ENCODE measurements at places on chromosomes 4 and X. TPM values are rescaled to one million over a fixed set of nuclear protein-coding genes. Genes with fewer than 3 reads are reported as not detected.

DNA sequence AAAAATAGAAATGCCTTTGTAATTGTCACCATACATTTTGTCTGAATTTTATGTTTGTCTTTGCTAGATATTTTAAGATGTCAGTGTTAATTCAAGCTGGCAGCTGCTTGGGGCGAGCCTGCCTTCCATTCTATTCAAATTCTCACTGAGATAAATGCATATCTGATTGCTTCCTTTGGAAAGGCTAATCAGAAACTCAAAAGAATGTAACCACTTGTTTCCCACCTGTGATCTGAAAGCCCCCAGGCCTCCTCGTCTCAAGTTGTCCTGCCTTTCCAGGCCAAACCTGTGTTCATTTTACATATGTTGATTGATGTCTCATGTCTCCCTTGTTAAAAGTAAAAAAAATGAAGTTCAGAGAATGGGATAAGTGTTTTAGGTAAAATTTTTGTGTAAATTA is 318.7 kb upstream of the TECRL start:
- H3K4me3 ChIP-seq, result no peak overlapping the region
- no peaks in the 10 kb centered on the region for H3K36me3 ChIP-seq

Gene ASB12
- total RNA-seq, result 0.18 TPM

GRCh38 chrX:43328358-43328946 is 327.6 kb upstream of the MAOA start:
- DNase-seq, result no peak
- no peaks in the 10 kb centered on the region for H3K4me1 ChIP-seq
- H3K4me3 ChIP-seq, result no peak overlapping the region
- H3K36me3 ChIP-seq, result no peaks in the 10 kb centered on the region
- H3K27ac ChIP-seq, result no peak overlapping the region

DNA sequence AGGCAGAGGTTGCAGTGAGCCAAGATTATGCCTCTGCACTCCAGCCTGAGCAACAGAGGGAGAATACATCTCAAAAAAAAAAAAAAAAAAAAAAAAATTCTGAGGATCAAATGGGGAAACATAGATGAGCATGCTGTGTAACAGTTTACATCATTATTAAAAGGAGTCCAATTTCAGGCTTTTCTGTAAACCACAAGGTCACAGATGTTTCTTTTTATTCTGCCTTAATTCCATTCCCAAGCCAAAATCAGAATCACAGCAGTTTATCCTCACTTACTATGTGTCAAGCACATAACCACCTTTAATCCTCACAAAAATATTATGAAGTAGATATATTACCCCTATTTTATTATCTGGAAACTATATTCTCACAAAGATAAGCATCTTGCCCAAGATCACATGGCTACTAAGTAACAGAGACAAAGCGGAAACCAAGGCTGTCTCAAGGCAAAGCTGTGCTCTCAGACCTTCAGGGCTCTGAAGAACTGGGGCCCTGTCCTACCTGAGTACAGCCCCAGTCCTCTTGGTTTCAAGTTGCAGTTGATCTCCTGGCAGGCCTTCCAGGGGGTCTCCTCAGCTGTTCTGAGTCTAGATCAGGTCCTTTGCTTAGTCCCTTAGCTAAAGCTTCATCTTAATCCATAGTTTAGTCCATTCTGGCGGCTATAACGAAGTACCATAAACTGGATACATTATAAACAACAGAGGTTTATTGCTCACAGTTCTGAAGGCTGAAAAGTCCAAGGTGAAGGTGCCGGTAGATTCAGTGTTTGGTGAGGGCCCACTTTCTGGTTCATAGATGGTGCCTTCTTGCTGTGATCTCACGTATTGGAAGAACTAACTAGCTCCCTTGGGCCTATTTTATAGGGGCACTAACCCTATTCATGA is 141.3 kb downstream of the PALLD start:
- no peaks in the 10 kb centered on the region for H3K27me3 ChIP-seq
- H3K4me3 ChIP-seq, result no peak overlapping the region
- no peak for DNase-seq
- H3K27ac ChIP-seq, result peak overlapping the region; percentile 32
- peaks cover 67% of the 10 kb centered on the region for H3K4me1 ChIP-seq

Gene CENPVL2
- total RNA-seq, result 0.49 TPM

GRCh38 chrX:153440556-153441135 is 5.2 kb downstream of the TREX2 start:
- H3K36me3 ChIP-seq, result no peaks in the 10 kb centered on the region
- H3K27ac ChIP-seq, result no peak overlapping the region
- peaks cover 2% of the 10 kb centered on the region for H3K4me1 ChIP-seq
- no peak for DNase-seq
- no peak overlapping the region for H3K4me3 ChIP-seq

DNA sequence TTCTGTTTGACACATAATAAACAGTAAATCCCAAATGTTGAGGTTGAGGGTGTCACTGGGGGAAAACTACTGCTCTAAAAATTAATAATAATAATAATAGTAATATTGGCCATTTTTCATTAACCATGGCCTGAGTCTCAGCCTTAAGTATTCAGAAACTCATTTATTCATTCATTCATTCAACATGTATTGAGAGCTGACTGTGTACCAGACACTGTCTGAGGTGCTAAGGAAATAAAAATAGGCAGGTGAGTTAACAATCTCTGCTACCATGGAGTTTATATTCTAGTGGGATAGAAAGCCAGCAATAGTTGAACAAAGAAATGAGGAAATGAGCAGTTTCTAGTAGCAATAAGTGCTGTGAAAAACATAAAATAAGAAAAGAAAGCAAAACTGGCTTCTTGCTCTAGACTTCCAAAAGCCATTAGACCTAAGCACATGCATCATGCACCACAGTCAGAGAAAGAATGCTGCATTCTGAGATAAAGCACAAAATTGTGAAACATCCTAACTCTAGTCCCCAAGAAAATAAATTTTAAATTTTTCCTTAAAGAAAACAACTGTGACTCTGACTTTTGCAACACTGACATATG is 278.7 kb downstream of the RCHY1 start:
- peaks cover 5% of the 10 kb centered on the region for H3K36me3 ChIP-seq
- no peak overlapping the region for H3K4me3 ChIP-seq
- H3K27ac ChIP-seq, result peak overlapping the region; percentile 17

GRCh38 chr4:86934147-86934770 is 552 bp upstream of the AFF1 start:
- H3K27me3 ChIP-seq, result peaks cover 11% of the 10 kb centered on the region
- H3K27ac ChIP-seq, result peak overlapping the region; percentile 96
- peaks cover 35% of the 10 kb centered on the region for H3K4me1 ChIP-seq

DNA sequence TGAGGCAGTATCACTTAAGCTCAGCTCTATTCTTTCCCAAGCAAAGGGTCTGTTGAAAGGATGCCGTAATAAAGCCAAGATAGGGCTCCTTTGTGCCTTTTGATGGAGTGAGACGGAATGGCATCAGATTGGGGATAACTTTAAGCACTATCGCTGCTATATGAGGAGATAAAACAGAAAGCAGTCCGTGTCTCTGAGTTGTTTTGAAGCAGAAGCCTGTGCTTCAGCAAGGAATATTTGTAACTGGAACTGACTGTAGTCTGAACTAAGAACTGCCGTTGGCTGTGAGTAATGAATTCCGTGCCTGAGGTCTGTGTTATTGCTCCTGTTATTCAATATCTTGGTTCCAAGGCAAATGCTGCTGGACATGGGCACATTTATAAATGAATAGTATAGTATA is 297.4 kb downstream of the ANKRD50 start:
- H3K27ac ChIP-seq, result no peak overlapping the region
- no peaks in the 10 kb centered on the region for H3K27me3 ChIP-seq
- no peak for DNase-seq
- H3K36me3 ChIP-seq, result peaks cover 2% of the 10 kb centered on the region
- H3K4me1 ChIP-seq, result peaks cover 11% of the 10 kb centered on the region
- H3K4me3 ChIP-seq, result no peak overlapping the region

- H3K27me3 ChIP-seq, result no peaks in the 10 kb centered on the region
- peaks cover 6% of the 10 kb centered on the region for H3K4me1 ChIP-seq
- no peak overlapping the region for H3K27ac ChIP-seq
- DNase-seq, result no peak
- no peaks in the 10 kb centered on the region for H3K36me3 ChIP-seq
Observed at GRCh38 chr4:131370846-131371245, 1778.2 kb upstream of the PCDH10 start.

DNA sequence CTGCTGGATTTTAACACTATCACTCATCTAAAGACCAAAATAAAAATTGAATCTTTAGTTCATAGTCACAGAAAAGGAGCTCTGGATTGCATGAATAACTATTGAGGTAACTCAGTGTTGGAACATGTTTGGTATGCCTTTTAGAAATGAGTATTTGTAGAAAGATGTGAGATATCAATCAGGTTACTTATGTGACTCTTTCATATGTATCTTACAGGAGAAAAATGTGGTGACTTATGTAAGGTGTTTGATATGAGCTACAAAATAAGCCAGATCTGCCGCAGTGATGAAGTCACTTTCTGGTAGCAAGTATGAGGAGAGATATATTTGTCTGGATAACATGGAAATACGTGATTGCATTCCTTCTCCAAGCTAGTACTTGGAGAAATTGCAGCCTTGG is 1653.3 kb upstream of the PCDH7 start:
- no peak overlapping the region for H3K27ac ChIP-seq
- H3K4me1 ChIP-seq, result no peaks in the 10 kb centered on the region
- H3K4me3 ChIP-seq, result no peak overlapping the region
- peaks cover 2% of the 10 kb centered on the region for H3K36me3 ChIP-seq
- H3K27me3 ChIP-seq, result no peaks in the 10 kb centered on the region

DNA sequence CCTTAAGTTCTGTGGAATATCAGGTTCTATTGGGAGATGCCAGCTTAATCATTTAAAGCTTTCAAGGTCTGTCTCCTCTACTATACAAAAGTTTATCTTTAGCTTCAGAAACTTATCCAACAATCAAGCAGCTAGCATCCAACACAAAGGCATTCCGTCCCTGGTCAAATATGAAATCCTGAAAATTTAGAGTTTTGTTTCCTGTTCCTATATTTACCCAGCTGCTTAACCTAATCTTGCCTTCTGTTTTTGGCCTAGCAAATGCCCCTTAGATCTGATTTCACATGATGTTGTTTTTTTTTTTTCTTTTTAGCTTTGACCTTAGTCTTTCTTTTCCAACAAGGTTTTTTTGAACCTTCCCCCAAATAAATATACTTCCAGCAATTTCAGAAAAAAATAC is 33.8 kb downstream of the FAM13A start:
- DNase-seq, result no peak
- peaks cover 16% of the 10 kb centered on the region for H3K4me1 ChIP-seq
- H3K27ac ChIP-seq, result no peak overlapping the region
- peaks cover 18% of the 10 kb centered on the region for H3K36me3 ChIP-seq
- no peaks in the 10 kb centered on the region for H3K27me3 ChIP-seq
- no peak overlapping the region for H3K4me3 ChIP-seq

Gene POU4F2
- not detected for total RNA-seq

DNA sequence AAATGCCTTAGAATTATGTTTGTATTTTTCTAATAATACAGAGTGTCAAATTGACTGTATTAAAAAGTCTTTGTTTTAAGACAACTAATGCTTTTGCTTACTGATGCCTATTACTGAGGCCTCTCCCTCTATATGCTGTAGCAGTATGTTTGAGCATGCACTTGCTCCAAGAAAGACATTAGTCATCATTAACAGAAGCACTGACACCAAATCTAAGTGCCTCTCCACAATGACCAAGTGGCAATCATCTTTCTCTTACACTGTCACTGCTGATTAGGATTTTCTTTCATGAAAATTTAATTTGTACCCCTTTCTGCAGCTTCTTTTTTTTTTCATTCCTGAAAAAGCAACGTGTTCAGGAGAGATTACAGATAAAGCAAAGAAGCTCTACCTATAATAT is 11.1 kb upstream of the MAB21L2 start:
- H3K27me3 ChIP-seq, result peaks cover 3% of the 10 kb centered on the region
- H3K4me3 ChIP-seq, result no peak overlapping the region
- no peaks in the 10 kb centered on the region for H3K36me3 ChIP-seq
- no peak overlapping the region for H3K27ac ChIP-seq

DNA sequence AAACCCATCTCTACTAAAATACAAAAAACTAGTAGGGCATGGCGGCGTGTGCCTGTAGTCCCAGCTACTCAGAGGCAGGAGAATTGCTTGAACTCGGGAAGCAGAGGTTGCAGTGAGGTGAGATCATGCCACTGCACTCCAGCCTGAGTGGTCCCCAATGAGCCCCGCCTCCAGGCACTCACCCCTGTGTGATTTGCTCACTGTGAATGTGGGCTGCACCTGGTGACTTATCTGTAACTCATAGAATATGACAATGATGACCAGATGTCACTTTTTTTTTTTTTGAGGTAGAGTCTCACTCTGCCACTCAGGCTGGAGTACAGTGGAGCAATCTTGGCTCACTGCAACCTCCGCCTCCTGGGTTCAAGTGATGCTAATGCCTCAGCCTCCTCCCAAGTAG is 49.0 kb upstream of the HOPX start:
- H3K4me1 ChIP-seq, result peaks cover 4% of the 10 kb centered on the region
- H3K27ac ChIP-seq, result no peak overlapping the region
- H3K4me3 ChIP-seq, result no peak overlapping the region
- no peaks in the 10 kb centered on the region for H3K36me3 ChIP-seq
- no peaks in the 10 kb centered on the region for H3K27me3 ChIP-seq

- H3K27me3 ChIP-seq, result no peaks in the 10 kb centered on the region
- no peak overlapping the region for H3K27ac ChIP-seq
- peaks cover 32% of the 10 kb centered on the region for H3K4me1 ChIP-seq
- DNase-seq, result no peak
- H3K4me3 ChIP-seq, result no peak overlapping the region
Observed at GRCh38 chr4:81665649-81666048, 193.9 kb upstream of the RASGEF1B start.

DNA sequence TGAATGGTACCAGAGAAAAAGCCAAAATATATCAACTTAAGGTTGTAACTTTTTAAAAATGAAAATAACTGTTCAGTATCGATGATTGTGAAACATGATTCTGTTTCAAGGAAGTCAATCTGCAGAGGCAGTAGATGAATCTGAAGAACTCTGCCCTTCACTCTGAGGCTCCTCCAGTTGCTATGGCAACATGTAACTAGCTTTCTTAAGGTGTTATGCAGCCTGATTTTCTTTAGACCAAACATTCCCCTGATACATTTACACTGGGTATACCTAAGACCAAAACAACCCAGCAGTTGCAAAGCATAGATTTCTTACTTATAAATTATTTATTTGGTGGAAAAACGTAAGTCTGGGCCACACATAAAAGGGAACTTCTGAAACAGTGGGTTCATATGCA is 133.6 kb upstream of the RASGEF1B start:
- no peak overlapping the region for H3K4me3 ChIP-seq
- no peak for DNase-seq
- no peak overlapping the region for H3K27ac ChIP-seq
- H3K4me1 ChIP-seq, result peaks cover 19% of the 10 kb centered on the region
